ENCODE measurements at places on chromosomes 4 and X. TPM values are rescaled to one million over a fixed set of nuclear protein-coding genes. Genes with fewer than 3 reads are reported as not detected.

DCK gene
- 15.2 TPM for total RNA-seq

RXFP1 gene
- 23.9 TPM for total RNA-seq

SMIM43 gene
- total RNA-seq: 0.26 TPM

EMCN gene
- 7.6 TPM for total RNA-seq

ZGRF1 gene
- 7.5 TPM for total RNA-seq

Measured in aortic smooth muscle cell (primary cell).